Tracheal epithelial cell (primary cell): ENCODE measurements at places on chromosomes 5 and 9. TPM values are rescaled to one million over a fixed set of nuclear protein-coding genes. Genes with fewer than 3 reads are reported as not detected.

The OR13F1 gene
- total RNA-seq: not detected in 2 replicates

The IFNA17 gene
- total RNA-seq: not detected in 2 replicates

The ACOT12 gene
- total RNA-seq: not detected in 2 replicates

The GKAP1 gene
- 0.43 and 0.96 TPM in 2 replicates for total RNA-seq

The CNTFR gene
- total RNA-seq: not detected in 2 replicates

The DAB2IP gene
- 19.8 and 21.7 TPM in 2 replicates for total RNA-seq

The AK1 gene
- 23.6 and 37.9 TPM in 2 replicates for total RNA-seq

The MYOZ3 gene
- total RNA-seq: under 0.01 and 0.24 TPM in 2 replicates

The PCDHB15 gene
- total RNA-seq: 0.21 and 0.24 TPM in 2 replicates

The DND1 gene
- 0.43 TPM in 1 of 2 replicates, not detected in the other for total RNA-seq

The PLCXD3 gene
- total RNA-seq: under 0.01 TPM in 1 of 2 replicates, not detected in the other

The PCDHGA12 gene
- total RNA-seq: 1.7 and 3.9 TPM in 2 replicates

The PGM5 gene
- total RNA-seq: under 0.01 and 0.72 TPM in 2 replicates

The ADGRD2 gene
- 0.21 TPM in 1 of 2 replicates, not detected in the other for total RNA-seq

The PCDHA11 gene
- total RNA-seq: 0.48 and 1.7 TPM in 2 replicates

The EMB gene
- 31.3 and 42.6 TPM in 2 replicates for total RNA-seq

The C7 gene
- under 0.01 TPM in 1 of 2 replicates, not detected in the other for total RNA-seq

The RAD50 gene
- total RNA-seq: 19.8 and 31.8 TPM in 2 replicates

The CKMT2 gene
- not detected in 2 replicates for total RNA-seq

The CDH9 gene
- not detected in 2 replicates for total RNA-seq

The NPR2 gene
- total RNA-seq: 8.7 and 12.4 TPM in 2 replicates

The SPATA31E1 gene
- total RNA-seq: not detected in 2 replicates

The IL4 gene
- total RNA-seq: not detected in 2 replicates

The SPATA9 gene
- not detected in 2 replicates for total RNA-seq

The CNTNAP3B gene
- 4.6 and 9.8 TPM in 2 replicates for total RNA-seq

The SLC22A4 gene
- total RNA-seq: under 0.01 and 2.9 TPM in 2 replicates

The SH3TC2 gene
- 2.3 and 7.2 TPM in 2 replicates for total RNA-seq

The ARHGAP26 gene
- total RNA-seq: 5.3 and 10.6 TPM in 2 replicates

The OR1Q1 gene
- total RNA-seq: not detected in 2 replicates

The NRARP gene
- total RNA-seq: 10.0 and 15.7 TPM in 2 replicates

The ITK gene
- not detected in 2 replicates for total RNA-seq

The GRM6 gene
- total RNA-seq: not detected in 2 replicates

The SCAMP1 gene
- total RNA-seq: 91.0 and 93.0 TPM in 2 replicates

The QRFP gene
- total RNA-seq: not detected in 2 replicates

The PCAT7 gene
- under 0.01 TPM in 1 of 2 replicates, not detected in the other for total RNA-seq

The PARP8 gene
- 13.9 and 16.4 TPM in 2 replicates for total RNA-seq

The LRRC19 gene
- not detected in 2 replicates for total RNA-seq

The TMEM252 gene
- total RNA-seq: not detected in 2 replicates

The FBP2 gene
- total RNA-seq: not detected in 2 replicates

The WNT8A gene
- total RNA-seq: not detected in 2 replicates

The HAND1 gene
- total RNA-seq: not detected in 2 replicates

The KCTD16 gene
- under 0.01 and 0.24 TPM in 2 replicates for total RNA-seq

The RABEPK gene
- 29.0 and 38.6 TPM in 2 replicates for total RNA-seq

The SMIM33 gene
- total RNA-seq: not detected in 2 replicates

The CATSPER3 gene
- under 0.01 TPM in 1 of 2 replicates, not detected in the other for total RNA-seq

The PTGES gene
- 20.5 and 25.8 TPM in 2 replicates for total RNA-seq

The CDC20B gene
- not detected in 2 replicates for total RNA-seq

The NR4A3 gene
- total RNA-seq: 0.24 TPM in 1 of 2 replicates, not detected in the other

The F12 gene
- 13.2 and 15.9 TPM in 2 replicates for total RNA-seq

The MEIKIN gene
- total RNA-seq: not detected in 2 replicates

The GIN1 gene
- total RNA-seq: 7.2 and 8.1 TPM in 2 replicates

The GPR151 gene
- total RNA-seq: not detected in 2 replicates

The PCDHA2 gene
- not detected in 2 replicates for total RNA-seq

The ZDHHC21 gene
- 5.8 and 7.0 TPM in 2 replicates for total RNA-seq

The RPS14 gene
- total RNA-seq: 4,679 and 5,221 TPM in 2 replicates

The TERT gene
- not detected in 2 replicates for total RNA-seq

The MCIDAS gene
- total RNA-seq: 0.48 TPM in 1 of 2 replicates, not detected in the other
